Activated T-cell treated with anti-CD3 and anti-CD28 coated beads, Interleukin-2, amount 50 U/mL, for 4 hours (primary cell): ENCODE measurements at places on chromosomes 5 and 9.

DNA sequence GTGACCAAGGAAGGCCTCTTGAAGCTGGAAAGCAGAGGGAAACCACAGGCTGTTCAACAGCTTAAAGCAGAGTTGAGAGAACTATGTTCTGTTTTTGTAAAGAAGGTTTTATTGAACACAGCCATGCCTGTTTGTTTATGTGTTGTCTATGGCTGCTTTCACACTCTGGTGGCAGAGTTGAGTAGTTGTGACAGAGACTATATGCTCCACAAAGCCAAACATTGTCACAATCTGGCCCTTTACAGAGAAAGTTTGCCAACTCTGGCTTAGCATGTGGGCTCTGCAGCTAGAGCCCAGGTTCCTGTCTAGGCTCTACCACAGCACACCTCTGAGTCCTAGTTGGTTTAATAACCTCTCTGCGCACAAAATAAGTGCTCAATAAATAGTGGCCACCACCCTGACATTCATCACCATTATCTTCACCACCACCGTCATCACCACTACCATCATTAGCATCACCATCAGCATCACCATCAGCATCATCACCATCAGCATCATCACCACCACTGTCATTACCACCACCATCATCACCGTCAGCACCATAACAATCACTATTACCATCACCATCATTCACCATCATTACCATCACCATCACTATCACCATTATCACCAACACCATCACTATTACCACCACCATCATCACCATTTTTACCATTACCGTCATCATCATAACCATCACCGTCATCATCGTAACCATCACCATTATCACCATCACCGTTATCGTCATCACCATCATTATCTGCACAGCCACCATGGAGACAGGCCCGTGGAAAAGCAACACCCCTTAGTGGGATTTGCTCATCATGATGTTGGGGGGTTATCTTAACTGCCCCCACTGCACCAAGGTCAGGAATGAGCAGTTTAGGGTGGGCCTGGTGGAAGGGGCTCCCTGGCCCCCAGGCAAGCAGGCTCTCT, 18.3 kb downstream of the AKNA start:
- DNase-seq = no peak

DNA sequence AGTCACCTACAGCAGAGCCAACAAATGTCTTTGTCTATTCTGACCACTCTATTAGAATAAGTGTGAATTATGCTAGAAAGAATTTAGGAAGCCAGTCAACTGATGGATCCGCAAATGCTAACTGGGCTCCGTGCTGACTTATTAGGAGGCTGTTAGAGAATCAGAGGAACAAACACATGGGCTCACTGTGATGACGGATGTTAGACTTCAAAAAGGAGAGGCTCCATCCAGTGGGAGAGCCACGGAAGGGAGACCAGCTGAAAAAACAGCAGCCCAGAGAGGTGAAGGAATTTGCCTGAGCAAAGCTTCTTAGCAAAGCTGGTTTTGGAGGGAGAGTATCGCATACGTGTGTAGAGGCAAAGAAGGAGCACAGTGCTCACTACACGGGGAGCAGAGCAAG, 5.8 kb upstream of the TGFBI start:
- DNase-seq = no peak

DNA sequence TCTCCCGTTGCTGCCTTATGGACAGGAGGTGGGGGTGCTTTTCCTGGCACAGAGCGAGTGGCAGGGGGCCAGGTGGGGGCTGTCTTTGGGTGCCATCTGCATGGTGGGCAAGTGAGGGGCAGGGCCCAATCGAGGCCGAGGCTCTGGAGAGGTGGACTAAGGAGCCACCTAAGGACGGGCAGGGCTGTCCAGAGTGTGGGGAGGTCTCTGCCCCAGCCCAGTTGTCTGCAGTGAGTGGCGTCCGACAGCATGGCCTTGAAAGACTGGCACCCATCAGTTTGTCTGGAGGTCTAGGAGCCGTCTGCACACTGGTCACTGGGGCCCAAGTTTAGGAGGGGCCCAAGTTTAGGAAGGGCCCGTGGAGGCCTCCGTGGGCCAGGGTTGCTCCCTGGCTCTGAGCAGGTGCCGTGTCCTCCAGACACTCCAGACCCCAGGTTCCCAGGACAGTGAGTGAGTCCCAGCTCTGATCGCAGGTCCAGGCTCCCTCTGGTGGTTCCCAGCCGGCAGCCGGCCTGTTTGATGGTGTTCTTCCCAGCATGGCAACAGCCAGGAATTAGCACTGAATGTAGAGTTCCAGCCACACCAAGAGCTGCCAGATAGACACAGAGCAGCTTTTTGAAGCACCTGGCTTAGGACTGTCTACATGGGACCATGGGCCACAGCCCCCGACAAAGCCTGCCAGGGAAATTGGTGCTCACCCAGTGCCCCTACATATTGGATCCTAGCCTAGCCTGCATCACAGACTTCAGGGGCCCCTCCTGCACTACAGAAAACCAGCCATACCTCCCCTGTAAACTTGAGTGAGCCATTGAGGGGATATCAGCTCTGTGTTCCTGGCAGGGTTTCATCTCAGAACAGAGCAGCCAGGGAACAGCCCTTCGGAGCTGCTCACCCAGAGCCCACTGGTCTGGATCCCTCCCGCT, 120.9 kb downstream of the WNK2 start:
- DNase-seq = no peak

DNA sequence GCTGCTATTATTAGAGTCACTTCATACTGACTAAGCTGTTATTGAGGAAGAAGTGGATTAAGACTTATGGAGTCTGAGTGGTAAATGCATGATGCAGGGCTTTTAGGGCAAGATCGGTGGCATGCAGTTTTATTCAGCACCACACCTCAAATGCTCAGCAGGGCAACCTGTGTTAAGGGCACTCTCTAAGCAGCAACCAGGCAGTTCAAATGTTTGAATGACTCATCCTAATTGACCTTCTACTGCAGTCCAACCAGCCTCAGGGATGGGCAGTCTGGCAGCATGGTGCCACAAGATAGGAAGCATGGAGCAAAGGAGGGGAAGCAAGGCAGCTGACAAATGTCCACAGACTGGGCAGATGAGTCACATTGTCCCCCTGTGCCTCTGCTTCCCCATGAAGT, 80.2 kb upstream of the MIER3 start:
- DNase-seq = no peak
